CD14-positive monocyte (primary cell): ENCODE measurements at places on chromosomes 1 and 21. TPM values are rescaled to one million over a fixed set of nuclear protein-coding genes. Genes with fewer than 3 reads are reported as not detected.

- peak; percentile 52 for DNase-seq
These were observed 2.2 kb upstream of the FHAD1 start for GRCh38 chr1:15244813-15245212.

The KLHL20 gene
- polyA plus RNA-seq = 6.5 TPM

GRCh38 chr1:108780937-108781574 is 34.6 kb downstream of the STXBP3 start:
- DNase-seq = no peak

The NPL gene
- 127 TPM for polyA plus RNA-seq

DNA sequence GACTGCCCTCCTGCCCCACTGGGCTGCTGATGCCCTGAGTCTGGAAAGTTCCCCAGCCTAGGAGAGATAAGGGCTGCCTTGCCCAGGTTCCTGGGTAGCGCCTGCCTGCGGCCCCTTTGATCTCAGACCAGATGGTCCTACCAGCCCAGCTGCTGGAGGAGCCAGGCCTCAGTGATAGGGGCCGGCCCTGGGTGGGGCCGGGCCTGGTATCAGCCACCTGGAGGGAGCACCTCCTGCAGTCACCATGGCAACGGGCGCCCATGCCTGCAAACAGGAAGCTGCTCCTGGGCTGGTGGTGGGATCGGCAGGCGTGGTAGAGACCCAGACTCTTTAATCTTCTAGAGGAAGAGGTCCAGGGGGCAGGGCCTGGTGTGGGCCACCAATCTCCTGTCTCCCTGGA is 119.7 kb upstream of the WNT4 start:
- no peak for DNase-seq

The TGFB2 gene
- polyA plus RNA-seq = not detected

The LDLRAD1 gene
- polyA plus RNA-seq = not detected in 2 replicates

DNA sequence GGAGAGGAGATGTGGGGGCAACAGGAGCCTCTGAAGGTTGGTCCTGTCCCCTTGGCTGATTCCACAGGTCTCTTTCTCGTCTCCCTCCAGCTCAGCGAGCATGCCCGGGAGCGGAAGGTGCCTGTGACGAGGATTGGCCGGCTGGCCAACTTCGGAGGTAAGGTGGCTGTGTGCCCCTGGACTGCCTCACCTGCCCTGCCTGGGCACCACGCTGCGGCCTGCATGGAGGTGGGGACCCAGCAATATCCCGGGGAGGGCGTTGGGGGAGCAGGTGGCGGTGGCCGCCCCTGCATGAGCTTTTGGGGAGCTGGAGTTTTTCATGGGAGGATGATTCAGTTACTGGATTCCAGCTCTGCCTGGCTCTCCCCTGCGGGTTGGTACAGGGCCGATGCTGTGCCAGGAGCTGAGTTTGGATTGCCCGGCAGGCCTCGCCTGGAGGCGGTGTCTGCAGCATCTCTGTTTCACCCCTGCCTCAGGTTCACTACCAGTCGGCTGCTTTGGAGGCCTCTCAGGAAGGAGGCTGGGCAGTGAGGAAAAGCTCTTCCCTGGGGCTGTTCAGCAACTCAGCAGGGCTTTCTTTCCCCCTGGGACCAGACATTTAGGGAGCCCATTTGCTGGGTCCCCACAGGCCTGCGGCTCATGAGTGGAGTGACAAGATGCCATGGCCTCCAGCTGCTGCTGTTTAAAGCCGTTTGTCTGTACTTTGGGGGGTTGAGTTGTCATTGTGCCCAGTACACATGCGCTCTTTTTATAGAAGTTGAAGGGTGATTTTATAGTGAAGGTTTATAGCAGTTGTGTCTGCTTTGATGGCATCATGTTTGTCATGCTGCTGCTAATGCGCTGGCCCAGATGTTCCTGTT is 25.7 kb downstream of the COQ8A start:
- DNase-seq = no peak

The TAS1R1 gene
- polyA plus RNA-seq = not detected

GRCh38 chr1:97728436-97728835 is 192.4 kb downstream of the DPYD start:
- DNase-seq = no peak

- DNase-seq = no peak
These were observed 246.8 kb downstream of the TGFB2 start for GRCh38 chr1:218591966-218592365.

- DNase-seq = no peak
These were observed 1.2 kb downstream of the PIK3C2B start for GRCh38 chr1:204493145-204493983.

DNA sequence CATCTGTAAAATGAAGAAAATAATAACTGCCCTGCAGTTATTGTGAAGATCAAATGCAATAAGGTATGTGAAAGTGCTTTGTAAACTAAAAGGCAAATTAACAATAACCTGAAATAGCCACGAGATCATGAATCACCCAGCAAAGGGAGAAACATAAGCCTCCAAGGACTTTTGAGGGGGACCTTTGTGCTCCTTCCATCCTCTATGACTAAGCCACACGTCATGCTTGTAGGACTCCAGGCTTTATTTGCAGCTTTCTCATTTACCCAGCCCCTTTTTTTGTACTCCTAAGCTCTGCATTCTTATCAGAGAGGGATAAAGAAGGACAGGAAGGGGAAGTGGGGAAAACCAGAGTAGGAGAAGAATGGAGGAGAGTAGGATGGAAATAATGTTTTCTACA is 115.1 kb downstream of the PROX1 start:
- no peak for DNase-seq

GRCh38 chr1:174785510-174785909 is 214.2 kb upstream of the CACYBP start:
- no peak for DNase-seq
